ENCODE measurements at places on chromosomes 3 and 15.

DNA sequence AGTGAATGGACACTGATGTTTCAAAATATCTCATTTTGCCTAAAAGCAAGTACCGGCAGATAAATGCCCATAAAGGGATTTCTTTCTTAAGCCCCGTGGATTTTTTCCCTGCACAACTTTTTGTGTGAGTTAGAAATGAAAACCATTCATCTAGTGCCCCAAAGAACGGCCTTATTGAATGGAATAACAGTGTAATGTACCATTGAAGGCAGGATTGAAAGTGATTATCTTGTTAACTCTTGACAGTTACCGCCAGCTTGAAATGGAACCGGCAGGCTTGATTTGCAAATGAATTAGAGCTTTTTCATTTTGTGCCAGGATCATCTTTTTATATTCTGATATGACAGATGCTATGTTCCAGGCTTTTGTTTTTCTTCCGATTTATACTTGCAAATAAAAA, 162.2 kb downstream of the RSRC1 start:
- DNase-seq, result no peak

GRCh38 chr3:3200632-3201212, 21.2 kb upstream of the CRBN start:
- no peak for DNase-seq

GRCh38 chr15:79615754-79616153, 183.6 kb downstream of the MINAR1 start:
- DNase-seq, result no peak

DNA sequence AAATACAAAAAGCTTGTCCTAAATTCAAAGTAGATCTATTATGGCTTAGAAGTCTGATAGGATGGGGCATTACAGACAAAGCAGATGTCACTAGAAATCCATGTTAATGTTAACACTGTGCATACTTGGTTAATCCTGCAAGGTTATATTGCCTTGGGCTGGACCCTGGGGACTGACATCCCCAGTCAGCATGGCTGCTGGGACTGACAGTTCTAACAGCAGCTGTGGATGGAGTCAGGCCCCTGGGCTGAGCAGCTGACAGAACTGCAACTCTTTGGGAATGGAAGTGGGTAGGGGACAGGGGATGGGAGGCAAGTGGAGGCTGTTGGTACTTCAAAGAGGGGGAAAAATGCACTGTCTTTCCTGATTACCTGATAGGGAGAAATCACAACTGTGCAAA, 7.5 kb downstream of the P2RY1 start:
- DNase-seq, result no peak

DNA sequence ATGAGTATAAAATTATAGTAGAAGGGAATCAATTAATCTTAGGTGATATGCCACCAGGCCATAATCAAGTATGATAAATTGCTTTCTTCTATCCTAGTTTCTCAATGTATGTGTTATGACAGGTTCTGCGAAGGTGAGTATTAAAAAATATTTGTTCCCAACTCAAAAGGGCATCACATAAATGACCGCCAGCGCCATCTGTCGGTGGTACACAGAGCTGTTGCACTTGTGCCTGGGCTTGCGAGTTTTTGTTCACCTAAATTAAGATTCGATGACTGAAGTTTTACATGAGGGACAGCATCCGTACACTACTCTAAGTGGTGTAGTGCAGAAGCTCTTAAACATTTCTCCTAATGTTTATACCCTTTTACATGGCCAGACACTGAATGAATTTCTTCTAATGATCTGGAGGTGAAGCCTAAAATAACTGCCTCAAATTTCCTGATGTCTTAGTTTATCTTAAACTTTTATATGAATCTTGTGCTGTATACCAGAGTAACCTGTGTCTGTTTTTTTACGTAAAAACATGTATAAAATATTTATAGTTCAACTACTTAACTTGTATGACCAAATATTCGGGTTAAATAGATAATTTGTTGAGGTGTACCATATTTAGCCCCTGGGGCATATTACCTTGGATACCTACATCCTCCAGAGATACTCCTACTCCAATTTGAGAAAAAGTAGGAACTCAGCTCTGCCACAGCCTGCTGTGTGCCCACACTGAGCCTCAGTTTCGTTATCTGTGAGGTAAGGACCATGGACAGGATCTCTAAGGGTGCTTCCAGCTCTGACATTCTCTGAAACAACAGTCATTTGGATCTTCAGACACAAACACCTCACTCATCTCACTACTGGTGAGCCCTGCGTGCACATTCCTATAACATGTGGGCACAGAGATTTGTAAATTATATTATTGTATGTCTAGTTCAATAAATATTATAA, 365.6 kb downstream of the MAGI1 start:
- no peak for DNase-seq

GRCh38 chr3:129383292-129383860, 45.1 kb downstream of the EFCAB12 start:
- no peak for DNase-seq

DNA sequence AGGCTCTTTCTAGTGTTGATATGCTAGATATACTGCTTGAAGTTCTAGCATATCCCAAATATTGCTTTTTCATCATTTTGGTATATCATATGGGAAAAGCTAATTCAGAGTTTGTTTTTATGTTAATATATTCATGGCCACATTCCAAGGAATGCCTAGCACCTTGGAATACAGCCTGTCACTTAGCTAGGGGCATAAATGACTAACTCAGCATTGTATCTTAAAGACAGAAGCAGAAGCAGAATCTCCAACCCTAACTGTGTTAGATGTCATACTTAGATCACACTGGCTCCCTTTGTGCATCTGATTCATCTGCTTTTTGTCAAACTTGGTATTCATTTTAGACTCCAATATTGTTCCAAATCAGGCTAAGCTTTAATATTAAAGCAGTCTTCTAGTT, 130.8 kb upstream of the TSPAN3 start:
- no peak for DNase-seq

GRCh38 chr3:150515210-150515609, 31.1 kb downstream of the SERP1 start:
- no peak for DNase-seq

- DNase-seq, result no peak
Observed at GRCh38 chr3:112477891-112478290, 21.4 kb downstream of the BTLA start.

DNA sequence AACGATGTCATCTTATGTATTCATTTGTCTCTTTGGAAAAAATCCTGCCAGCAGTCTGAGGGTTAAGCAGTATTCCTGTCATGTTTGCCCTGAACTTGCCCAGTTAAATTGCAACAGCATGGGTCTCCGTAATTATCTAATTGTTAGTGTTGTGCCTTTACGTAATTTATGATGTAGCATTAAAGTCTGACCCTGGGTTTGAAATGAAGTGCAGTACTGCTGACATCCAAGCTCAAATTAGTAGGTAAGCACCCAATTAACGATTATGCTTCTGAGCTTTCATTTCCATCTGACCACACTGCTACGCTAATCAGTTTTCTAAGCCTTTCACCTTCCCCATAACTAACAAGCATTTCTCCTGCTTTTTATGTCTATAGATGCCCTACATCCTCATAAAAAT, 241.8 kb downstream of the ARRDC4 start:
- no peak for DNase-seq

- DNase-seq, result no peak
Observed at GRCh38 chr3:43041517-43041916, 62.4 kb downstream of the GASK1A start.

GRCh38 chr3:97010881-97011657, 196.7 kb downstream of the EPHA6 start:
- DNase-seq, result no peak

DNA sequence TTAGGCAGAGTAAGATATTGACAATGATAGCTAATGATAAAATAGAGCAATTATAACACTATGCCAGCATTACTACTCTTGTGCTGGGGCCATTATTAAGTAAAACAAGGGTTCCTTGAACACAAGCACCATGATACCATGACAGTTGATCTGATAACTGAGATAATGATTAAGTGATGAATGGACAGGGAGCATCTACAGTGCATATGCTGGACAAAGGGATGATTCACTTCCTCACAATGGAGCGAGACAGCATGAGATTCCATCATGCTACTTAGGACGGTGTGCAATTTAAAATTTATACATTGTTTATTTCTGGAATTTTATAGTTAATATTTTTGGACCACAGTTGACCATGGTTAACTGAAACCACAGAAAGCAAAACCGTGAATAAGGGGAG, 156.6 kb downstream of the FHIT start:
- no peak for DNase-seq

GRCh38 chr15:69313432-69314000, 14.8 kb downstream of the PAQR5 start:
- DNase-seq, result no peak

GRCh38 chr3:12893247-12893646, 51.9 kb upstream of the RPL32 start:
- DNase-seq, result no peak

GRCh38 chr3:78906245-78906644, 861.6 kb downstream of the ROBO1 start:
- no peak for DNase-seq

DNA sequence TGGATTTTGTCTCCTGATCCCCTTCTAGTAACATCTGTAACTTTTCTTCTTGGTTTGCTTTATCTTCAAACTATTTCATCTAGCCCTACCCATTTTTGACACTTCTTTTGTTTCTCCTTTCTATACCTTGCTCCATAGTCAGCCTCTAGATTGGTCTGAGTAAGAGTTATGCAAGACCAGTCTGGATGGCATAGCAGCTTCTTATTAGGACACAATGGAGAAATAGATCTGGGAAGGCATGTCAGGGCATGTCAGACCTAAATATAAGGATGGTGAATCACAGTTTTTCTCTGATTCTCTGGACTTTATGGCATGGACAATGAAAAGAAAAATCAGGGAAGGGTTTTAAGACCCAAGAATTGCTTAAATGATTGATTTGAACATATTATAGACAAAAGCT, 452.5 kb downstream of the RAP2B start:
- no peak for DNase-seq

- DNase-seq, result no peak
Observed at GRCh38 chr3:43194069-43194468, 88.2 kb upstream of the POMGNT2 start.

All from central memory CD4-positive, alpha-beta T cell (primary cell).